ENCODE measurements at places on chromosomes 11 and 22. TPM values are rescaled to one million over a fixed set of nuclear protein-coding genes. Genes with fewer than 3 reads are reported as not detected.

The OR5B2 gene
- total RNA-seq = not detected

The RTL10 gene
- 3.5 TPM for total RNA-seq

The NNMT gene
- 76.6 TPM for total RNA-seq

The CDHR5 gene
- not detected for total RNA-seq

The ROBO4 gene
- total RNA-seq = 0.99 TPM

The OR2AT4 gene
- total RNA-seq = not detected

The ZNF280A gene
- not detected for total RNA-seq

The ANAPC15 gene
- 36.3 TPM for total RNA-seq

GRCh38 chr11:76808171-76808570 is 25.0 kb downstream of the TSKU start:
- DNase-seq = no peak

GRCh38 chr11:128156486-128156885 is 430.9 kb downstream of the ETS1 start:
- DNase-seq = peak; percentile 81

GRCh38 chr11:46239801-46240061 is 37.7 kb upstream of the CREB3L1 start:
- DNase-seq = peak; percentile 66

- no peak for DNase-seq
Measured at GRCh38 chr11:43787824-43788223, 92.8 kb upstream of the ALKBH3 start.

DNA sequence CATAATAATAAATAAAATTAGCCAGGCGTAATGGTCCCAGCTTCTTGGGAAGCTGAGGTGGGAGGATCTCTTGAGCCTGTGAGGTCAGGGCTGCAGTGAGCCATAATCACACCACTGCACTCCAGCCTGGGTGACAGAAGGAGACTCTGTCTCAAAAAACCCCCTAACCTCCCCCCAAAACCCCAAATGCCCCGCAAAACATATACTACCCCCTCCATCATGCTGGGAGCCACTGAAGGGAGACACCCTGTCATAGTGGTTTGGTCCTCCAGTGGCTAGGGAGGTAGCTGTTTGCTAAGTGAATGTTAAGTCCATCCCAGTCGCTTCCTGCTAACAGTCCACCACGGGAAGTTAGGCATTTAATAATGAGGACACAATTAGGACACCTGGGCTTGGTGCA is 125.0 kb downstream of the ABTB2 start:
- DNase-seq = no peak

- DNase-seq = peak; percentile 56
Measured at GRCh38 chr11:13836666-13837065, 125.9 kb upstream of the SPON1 start.

DNA sequence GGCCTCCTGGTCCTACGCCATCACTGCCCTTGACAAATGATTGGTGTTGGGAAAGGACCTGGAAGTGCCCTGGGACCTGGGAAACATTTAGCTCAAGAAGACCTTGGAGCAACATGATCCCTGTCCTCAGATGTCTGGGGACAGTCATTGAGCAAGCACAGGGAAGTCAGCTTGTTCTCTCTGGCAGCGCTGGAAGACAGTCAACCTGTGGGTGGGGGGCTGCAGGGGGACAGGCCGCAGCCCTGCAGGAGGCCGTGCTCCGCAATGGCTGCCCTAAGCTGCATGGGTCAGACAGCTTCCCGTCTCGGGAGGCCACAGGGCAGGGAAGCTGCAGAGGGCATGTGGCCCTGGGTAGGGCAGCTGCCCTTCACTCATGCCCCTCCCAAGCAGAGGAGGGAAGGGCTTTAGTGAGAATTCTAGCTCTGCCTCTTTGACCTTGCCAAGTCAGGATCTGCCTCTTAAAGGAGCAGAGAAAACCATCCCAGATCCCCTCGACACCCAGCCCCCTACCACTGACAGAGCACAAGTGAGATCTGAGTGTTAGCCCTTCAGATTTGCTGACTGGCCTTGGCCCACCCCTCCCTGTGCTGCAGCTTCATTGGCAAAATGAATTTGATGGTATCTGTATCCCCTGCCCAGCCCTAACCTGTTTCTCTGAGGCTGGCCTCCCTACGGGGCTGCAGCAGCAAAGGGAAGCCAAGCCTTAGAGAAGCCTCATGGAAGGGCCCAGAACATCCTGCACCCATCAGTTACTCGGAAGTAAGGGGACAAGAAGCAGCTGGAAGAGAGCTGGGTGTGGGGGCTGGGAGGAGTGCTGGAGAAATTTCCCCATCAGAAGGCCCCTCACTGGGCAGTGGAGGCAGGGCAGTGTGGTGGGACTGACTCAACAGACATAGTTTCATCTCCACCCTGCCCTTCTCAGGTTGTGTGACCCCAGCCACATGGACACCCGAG is 6.2 kb upstream of the SREBF2 start:
- no peak for DNase-seq

DNA sequence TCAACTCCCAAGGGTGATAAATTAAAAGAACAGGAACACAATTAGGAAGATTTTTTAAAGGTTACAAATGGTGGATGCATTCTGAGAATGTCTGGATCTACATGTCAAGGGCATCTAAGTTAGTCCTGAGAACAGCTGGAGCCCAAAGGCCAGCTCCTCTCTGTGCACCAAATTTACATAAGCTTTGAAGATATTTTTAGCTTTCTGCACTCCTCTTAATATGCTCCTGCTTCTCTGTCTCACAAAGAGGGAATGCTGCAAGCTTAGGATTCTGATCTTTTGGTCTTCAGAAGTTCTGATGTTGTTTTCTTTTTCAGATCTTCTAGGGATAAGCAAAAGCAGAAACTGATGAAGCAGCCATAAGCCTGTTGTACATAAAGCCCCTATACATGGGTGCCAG is 309.8 kb upstream of the NCAM1 start:
- no peak for DNase-seq

- no peak for DNase-seq
Measured at GRCh38 chr22:27385261-27385998, 416.1 kb downstream of the MN1 start.

GRCh38 chr22:25083807-25084200 is 115.9 kb upstream of the CRYBB3 start:
- no peak for DNase-seq

GRCh38 chr22:26579331-26579886 is 10.5 kb downstream of the TPST2 start:
- DNase-seq = no peak

DNA sequence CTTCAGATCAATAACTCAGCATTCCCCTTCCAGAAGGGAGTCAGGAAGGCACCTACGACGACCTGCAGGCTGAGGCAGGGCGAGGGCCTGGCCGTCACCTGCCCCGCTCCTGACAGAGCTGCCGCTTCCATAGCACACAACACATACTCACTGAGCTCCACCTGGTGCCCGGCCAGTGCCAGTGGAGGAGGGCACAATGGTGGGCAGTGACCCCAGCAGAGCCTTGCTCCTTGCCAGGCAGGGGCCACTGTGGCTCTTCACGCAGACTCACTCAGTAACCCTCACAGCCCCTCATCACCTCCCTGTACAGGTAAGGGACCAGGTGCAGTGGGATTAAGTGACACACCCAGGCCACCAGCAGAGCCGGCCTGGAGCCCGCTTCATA is 24.6 kb downstream of the LRFN4 start:
- no peak for DNase-seq

DNA sequence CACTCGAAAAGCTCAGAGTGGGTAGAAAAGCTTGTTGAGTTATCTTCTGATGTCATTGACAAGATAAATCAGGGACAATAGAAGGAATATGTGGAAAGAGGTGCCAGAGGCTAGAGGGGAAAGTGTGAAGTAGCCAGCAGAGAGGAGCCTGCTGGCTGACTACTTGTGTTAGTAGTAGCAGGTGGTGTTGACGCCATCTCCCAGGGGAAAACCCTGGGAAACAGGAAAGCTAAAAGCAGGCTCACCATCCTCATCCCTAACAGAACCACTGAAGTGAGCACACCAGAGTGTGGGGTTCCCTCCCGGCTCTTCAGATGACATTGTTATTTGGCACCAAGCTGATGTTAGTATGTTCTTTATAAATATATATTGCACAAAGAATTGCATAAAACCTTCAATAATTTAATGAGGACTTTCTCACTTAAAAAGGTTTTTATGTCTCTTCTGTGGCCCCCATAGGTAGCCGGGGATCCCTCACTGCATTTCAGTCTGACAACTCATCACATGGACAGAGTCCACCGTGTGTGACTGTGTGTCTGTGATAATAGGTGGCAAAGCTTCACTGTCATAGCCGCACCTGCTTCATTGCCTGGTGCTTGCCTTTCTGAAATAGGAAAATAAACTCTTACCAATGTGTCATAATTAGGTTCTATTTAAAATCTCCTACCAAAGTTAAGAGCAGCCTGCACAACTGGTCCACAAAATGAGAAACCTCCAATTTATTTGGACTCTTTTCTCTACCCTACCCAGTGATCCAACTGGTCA is 63.2 kb upstream of the TOP3B start:
- no peak for DNase-seq

DNA sequence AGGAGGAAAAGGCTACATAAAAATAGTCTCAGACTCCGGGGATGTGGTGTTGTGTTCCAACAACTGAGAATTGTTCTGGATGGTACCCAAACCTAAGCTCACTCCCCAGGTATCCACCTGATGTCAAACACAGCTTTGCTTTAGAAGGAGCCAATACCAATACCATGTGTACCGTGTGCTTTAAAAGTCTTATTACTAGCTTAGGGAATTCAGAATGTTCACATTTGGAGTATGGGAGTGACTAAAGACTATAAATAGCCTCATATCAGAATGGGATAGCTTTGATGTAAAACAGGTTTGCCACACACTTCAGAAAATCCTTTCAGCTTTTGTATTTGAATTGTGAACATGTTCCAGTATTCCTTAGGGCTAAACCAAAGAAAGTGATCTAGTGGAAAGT is 248.7 kb upstream of the ARHGAP42 start:
- no peak for DNase-seq

GRCh38 chr11:60900673-60901404 is 5.5 kb downstream of the PRPF19 start:
- no peak for DNase-seq

- peak; percentile 47 for DNase-seq
Measured at GRCh38 chr11:12884751-12885318, 124.3 kb upstream of the RASSF10 start.

DNA sequence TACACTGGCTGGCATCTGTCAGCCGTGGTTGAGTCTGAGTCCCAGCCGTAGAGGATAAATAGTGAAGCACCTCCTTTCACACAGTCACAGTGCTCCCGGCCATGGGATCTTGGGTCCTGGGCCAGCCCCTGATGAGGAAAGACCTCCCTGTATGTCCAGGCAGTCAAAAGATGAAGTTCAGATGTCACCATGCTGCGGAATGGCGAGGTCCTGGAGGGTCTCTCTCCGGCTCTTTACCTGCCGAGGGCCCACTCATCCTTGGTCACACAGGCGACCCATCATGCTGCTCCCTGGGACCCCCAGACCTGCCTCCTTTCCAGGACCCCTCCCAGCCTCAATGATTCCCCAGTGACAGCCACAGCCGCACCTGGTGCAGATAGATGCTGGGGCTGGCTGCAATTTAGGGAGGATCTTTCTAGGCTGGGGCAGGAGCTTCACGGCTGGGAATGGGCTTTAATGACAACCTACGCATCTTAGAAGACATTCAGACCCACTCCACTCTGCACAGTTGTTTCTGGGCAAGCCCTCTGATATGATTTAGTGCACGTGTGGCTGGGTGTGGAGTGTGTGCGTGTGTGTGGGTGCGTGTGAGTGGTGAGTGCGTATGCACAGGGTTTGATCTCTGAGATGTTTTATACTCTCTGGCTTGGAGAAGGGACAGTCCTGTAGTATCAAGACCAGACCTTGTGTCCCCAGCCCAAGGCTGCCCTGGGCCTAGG is 79.7 kb downstream of the FBLN1 start:
- DNase-seq = no peak

GRCh38 chr11:96158126-96158525 is 184.9 kb downstream of the MAML2 start:
- DNase-seq = no peak

DNA sequence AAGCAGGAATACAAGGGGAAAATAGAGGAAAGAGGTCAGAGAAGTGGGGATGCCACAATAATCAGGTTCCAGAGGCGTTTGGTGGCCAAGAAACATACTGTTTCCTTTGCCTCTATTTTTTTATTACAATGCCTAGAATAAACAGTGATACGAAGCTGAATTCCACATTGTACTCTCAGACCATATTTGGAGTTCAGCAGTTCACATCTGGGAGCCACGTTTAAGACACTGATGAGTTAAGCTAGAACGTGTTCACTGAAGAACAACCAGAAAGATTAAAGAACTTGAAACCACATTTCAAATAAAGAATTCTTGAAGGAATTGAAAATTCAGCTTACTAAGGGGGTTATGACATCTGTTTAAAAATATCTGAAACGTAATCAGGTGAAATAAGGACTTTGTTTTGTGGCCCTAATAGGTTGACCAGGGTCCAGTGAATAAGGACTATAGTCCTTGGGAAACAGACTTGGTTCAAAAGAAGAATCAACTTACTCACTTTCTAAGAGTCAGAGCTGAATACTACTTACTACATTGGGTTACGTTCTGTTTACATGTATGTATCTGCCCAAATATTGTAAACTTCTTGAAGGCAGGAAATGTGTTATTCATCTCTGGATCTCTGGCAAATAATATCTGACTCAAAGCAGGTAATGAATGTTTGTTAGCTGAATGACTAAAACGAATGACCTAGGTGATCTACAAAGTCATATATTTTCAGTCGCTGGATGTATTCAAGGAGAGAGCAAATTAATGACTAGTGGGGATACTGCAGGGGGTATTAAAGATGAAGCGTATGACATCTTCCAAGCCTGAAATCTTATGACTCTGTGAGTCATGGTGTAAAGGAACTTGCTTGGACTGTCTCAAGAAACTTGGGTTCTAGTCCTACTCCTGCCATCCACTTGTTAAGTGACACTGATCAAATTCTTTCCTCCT is 247.0 kb upstream of the NARS2 start:
- DNase-seq = no peak

DNA sequence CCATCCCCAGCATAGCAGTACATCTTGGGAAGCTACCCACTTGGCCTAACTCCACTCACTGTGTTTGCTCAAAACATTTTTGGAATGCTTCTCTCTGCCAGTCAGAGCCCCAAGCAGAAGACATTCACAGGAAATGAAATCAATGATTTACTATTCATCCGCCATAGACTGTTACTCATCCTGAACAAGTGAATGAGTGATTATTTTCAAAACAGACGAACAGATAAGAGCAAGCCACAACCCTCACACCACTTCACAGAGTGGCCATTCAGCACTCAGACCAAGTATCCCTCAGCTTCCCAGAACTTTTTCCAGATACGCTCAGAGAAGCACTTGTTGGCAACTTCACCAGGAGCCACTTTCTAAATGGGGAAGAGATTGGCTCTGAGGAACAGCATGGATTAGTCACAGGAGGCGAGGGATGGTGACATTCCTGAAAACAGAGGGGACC is 13.0 kb upstream of the UBASH3B start:
- peak; percentile 93 for DNase-seq

GRCh38 chr22:37790234-37790633 is 17.5 kb upstream of the GCAT start:
- no peak for DNase-seq

- no peak for DNase-seq
Measured at GRCh38 chr11:125586623-125587022, 6.0 kb upstream of the STT3A start.

GRCh38 chr11:110497231-110497978 is 67.7 kb downstream of the FDX1 start:
- DNase-seq = no peak

GRCh38 chr11:19891022-19891421 is 178.4 kb downstream of the NAV2 start:
- peak; percentile 8 for DNase-seq
